ENCODE measurements at places on chromosomes 4 and X.
A peak's percentile ranks its signal among the peaks of the same experiment; 100 is the strongest.

DNA sequence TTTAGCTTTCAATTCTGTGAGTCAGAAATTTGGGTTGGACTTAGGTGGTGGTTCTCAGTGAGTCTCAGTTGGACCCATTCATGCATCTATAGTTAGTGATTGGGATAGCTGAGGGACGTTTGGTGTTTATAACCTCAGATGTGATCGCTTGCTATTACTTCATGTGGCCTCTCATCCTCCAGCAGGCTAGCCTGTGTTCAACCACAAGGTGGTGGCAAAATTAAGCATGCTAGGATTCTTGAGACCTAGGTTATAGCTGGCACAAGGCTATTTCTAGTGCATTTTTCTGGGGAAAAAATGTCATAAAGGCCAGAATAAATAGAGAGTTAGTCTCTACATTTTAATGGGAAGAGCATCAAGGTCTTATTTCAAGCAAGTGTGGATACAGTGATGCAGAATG is 10.9 kb upstream of the GRPR start:
- no peak for DNase-seq

GRCh38 chr4:2928242-2929176 is 34.7 kb downstream of the NOP14 start:
- DNase-seq = no peak

- peak; percentile 40 for DNase-seq
Observed at GRCh38 chr4:28686618-28687017, 1826.0 kb downstream of the STIM2 start.

DNA sequence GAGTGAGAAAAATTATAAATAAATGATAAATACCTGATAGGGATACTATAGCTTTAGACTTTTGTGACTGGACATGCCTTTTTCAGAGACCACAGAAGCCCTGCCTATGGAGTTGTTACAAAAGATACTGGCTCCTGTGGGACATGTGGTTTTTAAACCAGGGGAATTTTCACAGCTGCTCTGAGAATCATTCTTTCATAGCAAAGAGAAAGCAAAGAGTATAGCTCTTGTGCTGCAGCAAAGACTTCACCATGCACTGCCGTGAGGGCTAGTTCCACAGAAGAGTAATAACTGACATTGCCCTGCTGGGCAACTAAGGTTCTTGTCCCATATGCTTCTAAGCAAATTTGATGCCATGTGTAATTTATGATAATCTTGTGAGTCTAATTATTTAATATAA is 98.2 kb downstream of the MAPK10 start:
- DNase-seq = peak; percentile 27

DNA sequence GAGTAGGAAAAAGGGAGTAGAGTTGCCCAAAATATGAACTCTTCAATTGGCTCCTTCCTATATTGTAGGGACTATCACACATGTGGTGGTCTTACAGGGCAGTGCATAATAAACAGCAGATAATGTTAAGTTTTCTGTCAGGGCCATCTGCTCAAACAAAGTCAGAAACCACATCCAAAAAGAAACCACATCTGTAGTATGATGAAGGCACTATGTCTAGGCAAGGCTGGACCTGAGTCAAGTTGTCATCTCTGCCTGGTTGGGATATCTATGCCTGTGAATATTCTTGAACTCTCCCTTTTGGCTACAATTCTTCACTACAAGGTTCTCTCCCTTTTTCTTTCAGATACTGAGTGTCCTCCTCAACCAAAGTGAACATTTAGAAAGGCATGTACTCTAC is 109.4 kb upstream of the C1GALT1C1 start:
- no peak for DNase-seq

DNA sequence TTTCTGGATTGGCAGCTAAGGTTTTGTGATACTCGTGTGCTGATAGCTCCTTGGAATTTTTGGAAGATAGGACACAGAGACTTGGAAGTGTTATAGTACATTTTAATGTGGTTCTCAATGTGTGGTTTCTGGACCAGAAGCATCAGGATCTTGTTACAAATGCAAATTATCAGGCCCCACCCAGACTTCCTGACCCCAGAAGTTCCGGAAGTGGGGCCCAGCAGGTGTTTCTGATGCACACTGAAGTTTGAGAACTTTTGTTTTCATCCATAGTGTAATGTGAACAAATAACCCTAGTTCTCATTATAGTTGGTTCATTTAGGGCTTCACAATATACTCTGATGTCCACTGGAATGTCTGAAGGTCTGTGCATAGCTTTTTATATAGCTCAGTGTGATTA is 49.6 kb downstream of the LAMP2 start:
- no peak for DNase-seq

GRCh38 chr4:151165205-151166000 is 66.0 kb downstream of the RPS3A start:
- DNase-seq = no peak

DNA sequence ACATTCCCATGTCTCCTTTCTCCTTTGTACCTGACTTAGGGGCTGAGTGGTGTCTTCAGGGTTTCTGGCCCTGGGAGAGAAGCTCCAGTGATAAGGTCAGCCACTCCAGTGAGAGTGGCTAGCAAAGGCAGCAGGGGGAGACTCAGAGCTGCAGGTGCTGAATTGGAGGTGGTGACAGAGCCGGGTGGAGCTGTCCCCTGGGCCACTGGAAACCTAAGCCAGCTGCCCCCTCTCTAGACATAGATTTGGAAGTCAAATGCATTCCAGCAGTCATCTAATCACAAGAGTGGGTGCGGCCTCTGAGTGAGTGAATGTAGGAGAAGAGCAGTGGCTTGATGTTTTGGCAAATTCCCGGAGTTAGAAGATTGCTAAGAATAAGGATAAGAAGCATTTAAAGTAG is 28.5 kb downstream of the TRIM2 start:
- DNase-seq = peak; percentile 17

GRCh38 chr4:94127707-94128328 is 79.8 kb upstream of the SMARCAD1 start:
- peak; percentile 47 for DNase-seq

- DNase-seq = peak; percentile 82
Observed at GRCh38 chrX:38803588-38804431, 2.6 kb downstream of the MID1IP1 start.

DNA sequence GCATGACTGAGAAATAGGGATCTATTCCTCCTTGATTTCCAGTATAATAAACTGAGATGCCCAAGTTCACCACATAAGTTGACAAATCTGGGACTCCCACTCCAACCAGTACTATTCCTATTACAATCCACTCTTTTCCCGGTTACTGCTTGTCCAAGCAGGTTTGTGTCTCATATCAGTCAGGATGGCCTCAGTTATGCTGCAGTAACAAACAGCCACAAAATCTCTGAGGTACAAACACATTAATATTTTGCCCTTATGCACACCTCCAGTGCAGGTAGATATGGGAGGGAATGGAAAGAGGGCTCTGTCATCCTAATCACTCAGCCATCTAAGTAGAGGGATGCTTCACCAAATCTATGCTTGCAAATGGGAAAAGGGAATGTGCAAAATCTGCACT is 207.8 kb downstream of the RAB28 start:
- DNase-seq = no peak

DNA sequence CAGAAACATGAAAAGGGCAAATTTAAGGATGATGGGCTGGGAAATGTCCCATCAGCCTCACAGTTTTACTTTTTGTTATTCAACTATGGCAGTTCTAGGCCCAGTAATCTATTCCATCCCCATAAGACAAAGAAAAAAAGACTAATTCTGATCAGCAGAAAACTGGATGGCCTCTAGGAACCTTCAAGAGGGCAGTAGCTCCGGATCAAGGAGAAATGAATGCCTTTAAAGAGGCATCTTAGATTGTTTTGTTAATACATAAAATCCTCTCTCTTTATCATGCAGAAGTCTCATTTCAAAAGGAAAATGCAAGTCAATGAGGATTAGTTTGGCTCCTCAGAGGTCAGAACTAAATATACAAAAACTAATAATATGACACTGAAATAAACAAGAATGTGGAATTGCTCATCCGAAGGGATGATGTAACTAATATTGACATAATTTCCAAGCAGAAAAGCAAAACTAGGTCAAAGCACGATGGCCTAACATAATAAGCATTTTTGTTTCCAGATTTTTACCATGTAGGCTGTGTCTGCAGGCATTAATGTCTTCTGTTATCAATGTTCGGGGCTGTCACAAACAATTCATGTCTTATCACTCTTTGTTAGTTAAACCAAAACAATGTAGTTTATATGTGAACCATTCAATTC is 8.8 kb downstream of the MID1 start:
- DNase-seq = no peak

DNA sequence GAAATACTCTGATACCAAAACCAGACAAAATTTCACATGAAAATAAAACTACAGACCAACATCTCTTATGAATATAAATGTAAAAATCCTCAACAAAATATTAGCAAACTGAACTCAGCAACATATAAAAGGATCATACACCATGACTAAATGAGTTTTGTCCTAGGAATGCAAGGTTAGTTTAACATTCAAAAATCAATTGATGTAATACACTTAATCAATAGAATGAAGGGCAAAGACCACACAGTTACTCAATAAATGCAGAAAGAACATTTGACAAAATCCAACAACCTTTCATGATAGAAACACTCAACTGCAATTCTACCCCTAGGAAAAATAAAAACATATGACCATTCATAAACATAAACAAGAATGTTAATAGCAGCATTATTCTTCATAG is 50.2 kb upstream of the DCTD start:
- DNase-seq = no peak

GRCh38 chr4:73068491-73069337 is 802 bp downstream of the COX18 start:
- peak; percentile 53 for DNase-seq

DNA sequence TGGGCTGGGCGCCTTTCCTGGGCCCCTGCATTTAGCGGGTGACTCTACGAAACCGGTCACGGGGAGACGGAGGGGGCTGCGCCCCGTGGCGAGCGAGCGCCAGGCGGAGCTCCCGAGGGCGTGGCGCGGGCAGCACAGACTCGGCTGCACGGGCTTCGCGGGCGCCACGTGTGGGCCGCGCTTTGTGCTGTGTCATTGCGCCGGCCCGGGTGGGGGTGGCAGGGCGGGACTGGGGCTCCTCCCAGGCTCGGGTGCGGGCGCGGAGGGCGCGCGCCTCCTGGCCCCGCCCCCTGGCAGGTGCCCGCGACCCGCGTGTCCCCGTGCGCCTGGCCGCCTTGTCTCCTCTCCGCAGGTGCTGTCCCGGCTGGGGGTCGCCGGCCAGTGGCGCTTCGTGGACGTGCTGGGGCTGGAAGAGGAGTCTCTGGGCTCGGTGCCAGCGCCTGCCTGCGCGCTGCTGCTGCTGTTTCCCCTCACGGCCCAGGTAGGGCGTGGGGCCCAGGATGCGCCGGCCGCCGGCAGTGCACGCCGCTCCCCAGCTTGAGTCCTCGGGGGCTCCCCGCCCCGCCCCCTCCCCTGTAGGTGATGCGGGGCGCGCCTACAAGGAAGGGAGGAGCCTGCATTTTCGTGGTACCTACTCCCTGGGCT is 651 bp downstream of the UCHL1 start:
- peak; percentile 70 for DNase-seq

DNA sequence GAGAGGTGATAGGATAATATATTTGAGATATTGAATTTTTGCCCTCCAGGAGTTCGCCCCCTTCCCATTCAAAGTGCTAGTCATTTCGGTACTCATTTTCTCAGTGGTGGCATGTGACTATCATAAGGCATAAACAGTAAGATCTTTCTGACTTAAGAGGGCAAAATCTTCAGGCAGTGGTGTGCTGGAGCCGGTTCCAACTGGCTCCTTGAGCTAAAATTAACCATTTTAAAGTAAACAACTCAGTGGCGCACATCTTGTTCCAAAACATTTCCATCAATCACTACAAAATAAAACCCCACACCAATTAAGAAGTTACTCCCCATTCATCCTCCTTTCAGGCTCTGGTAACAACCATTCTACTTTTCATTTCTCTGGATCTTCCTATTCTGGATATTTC is 43.3 kb downstream of the LUZP4 start:
- DNase-seq = no peak

GRCh38 chr4:16466581-16466980 is 240.3 kb upstream of the TAPT1 start:
- no peak for DNase-seq

- DNase-seq = peak; percentile 64
Observed at GRCh38 chrX:17397074-17397473, 22.1 kb downstream of the NHS start.

DNA sequence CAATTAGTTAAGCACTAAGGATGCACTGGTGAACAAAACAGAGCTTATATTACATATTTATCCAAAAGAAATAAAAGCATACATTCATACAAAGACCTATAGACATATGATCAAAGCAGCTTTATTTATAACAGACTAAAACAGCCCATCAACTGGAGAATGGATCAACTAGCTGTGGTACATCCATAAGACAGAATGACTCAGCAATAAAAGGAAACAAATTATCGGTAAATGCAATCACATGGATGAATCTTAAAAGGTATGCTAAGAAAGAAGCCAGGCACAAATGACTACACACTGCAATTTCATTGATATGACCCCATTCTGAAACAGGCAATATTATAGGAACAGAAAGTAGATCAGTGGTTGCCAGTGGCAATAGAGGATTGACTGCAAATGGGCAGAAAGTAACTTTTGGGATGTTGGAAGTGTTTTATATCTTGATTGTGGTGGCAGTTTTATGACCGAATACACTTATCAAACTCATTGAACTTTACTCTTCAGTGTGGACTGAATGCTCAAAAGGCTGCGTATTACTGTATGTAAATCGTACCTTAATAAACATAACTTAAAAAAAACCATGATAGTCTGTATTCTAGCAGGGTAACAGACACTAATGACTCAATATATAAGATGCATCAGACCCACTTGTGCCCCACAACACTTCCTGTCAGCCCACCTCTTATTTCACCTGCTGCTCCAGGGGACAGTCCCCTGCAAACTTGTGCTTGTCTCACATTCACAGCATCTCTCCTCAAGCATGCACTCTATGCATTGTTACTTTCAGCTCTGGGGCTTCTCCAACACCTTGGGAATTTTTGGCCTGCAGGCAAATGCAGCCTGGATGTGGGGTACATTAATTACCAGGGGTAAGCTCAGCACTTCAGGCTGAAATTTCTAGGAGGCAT is 59.1 kb downstream of the MID1IP1 start:
- DNase-seq = no peak

- no peak for DNase-seq
Observed at GRCh38 chrX:153496590-153496959, 1.8 kb downstream of the BGN start.

DNA sequence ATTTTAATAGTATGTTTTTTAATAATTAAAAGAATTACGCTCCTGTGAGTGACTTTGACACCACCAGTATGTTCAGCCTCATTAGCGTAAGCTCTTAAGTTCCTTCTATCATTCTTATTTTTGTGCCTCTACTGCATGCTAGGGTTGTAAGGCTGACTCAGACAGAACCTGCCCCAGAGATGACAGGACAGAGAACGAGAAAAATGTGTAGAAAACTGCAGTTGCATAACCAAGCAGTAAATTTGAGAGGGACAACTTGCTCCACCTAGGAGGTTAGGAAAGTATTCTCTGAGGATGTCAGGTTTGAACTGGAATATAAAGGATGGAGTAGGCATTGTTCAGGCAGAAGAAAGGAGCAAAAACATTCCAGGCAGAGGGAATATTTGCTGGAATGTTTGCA is 98.7 kb downstream of the NFKB1 start:
- DNase-seq = no peak

GRCh38 chr4:86608757-86609375 is 14.8 kb downstream of the PTPN13 start:
- no peak for DNase-seq

- DNase-seq = peak; percentile 9
Observed at GRCh38 chr4:6472387-6473263, at the start of gene PPP2R2C. Gene PPP2R2C, minus strand, starts transcription at chr4:6472614. Its CDS starts 385 bp downstream, at chr4:6472229.

- DNase-seq = peak; percentile 12
Observed at GRCh38 chr4:142535009-142535408, 311.1 kb downstream of the INPP4B start.

Data from astrocyte of the hippocampus (primary cell).